BJ (cell line): ENCODE measurements at places on chromosomes 12 and 14. TPM values are rescaled to one million over a fixed set of nuclear protein-coding genes. Genes with fewer than 3 reads are reported as not detected.

GRCh38 chr14:92589213-92589852, 75.8 kb downstream of the RIN3 start:
- DNase-seq, result no peak

Gene GLRX5
- 15.3 and 23.6 TPM in 2 replicates for polyA plus RNA-seq

DNA sequence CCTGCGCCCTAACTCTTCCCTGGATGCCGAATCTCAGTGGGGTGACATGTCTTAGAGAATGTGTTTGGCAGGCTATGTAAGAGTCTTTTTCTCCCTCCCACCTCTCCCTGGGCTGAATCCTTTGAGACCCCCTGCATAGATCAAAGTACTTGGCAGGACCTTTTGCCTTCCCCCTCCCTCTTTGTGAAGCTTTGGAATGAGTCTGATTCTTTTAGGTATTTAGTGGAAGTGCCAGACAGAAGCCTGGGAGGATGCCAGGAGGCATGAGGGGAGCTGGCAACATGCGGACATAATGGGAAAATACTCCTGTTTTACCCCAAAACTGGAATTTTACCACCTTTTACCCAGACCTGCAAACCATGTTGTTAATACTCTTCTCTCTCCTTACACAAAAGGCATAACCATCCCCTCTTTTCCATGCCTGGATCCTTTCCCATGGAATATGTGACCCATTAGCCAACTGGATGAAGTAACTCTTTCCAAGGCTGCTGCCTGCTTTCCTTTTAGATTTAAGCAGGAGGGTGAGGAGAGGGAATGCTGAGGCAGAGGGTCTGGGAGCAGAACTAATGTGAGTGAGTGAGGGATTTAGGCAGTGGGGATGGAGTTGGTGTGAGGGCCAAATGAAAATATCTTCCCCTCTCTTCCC, 41.7 kb downstream of the TTLL5 start:
- no peak for DNase-seq

DNA sequence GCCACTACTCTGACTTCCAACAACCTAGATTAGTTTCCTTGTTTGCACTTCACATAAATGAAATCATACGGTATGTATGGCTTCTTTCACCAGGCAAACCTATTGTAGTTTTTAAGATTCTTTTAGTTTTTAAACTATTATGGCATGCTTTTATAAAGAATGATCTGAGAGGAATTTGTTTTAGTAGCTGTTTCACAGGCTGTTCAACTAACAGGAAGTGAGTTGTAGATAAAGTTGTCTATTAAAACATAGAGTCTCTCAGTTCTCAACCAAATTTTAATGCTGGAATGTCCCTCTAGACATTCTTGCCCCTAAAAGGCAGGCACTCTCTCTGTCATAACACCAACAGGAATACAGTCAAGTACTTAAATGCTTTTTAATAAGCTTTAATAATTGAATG, 102.7 kb upstream of the DACT1 start:
- peak; percentile 3 for DNase-seq

Gene TPH2
- not detected in 2 replicates for polyA plus RNA-seq

DNA sequence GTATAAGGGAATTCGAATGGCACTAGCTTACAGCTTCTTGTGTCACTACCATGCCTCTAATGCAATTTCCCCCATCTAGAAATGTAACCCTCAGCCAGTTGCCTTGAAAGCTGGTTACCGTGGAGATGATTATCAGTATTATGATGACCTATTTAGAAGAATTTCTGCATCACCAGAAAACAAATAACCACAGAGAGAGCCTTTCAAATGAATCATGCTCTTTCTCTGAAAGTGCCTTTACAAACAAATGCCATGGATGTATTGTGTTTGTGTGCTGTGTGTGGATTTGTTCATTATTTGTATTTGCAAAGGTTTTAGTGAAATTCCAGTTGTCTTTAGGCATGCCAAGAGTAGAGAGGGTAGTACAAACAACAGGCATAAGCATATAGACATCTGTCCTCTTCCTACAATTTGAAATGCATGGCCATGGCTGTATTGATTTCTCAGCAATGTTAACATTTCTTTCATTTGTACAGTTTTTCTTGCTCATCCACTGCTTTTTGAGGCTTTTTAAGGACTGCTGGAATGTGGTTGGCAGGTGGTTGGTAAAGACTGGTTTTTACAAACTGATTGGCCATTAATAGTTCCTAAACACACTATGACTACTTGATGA, 266.5 kb downstream of the PAWR start:
- DNase-seq, result peak; percentile 95

- DNase-seq, result no peak
Measured at GRCh38 chr14:99440278-99440677, 40.4 kb downstream of the SETD3 start.

DNA sequence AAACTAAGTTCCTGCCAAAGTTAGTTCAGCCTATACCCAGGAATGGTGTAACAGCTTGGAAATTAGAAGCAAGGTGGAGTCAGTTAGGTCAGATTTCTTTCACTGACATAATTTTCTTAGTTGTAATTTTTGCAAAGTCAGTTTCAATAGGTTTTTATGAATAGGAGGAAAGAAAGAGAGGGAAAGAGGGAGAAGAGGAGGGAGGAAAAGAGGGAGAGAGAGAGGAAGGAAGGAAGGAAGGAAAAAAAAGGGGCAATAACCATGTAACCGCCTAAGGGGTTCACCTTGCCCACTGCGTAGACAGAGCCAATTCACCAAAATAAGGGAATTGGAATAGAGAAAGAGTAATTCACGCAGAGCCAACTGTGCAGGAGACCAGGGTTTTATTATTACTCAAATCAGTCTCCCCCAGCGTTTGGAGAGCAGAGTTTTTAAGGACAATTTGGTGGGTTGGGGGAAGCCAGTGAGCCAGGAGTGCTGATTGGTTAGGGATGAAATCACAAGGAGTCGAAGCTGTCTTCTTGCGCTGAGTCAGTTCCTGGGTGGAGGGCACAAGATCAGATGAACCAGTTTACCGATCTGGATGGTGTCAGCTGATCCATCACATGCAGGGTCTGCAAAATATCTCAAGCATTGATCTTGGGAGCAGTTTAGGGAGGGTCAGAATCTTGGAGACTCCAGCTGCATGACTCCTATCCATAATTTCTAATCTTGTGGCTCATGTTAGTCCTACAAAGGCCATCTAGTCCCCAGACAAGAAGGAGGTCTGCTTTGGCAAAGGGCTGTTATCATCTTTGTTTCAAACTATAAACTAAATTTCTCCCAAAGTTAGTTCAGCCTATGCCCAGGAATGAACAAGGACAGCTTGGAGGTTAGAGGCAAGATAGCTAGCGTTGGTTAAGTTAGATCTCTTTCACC, 126.0 kb upstream of the AMIGO2 start:
- DNase-seq, result no peak

Gene C1R
- polyA plus RNA-seq, result 668 and 703 TPM in 2 replicates

- DNase-seq, result no peak
Measured at GRCh38 chr12:72089678-72090077, 151.0 kb downstream of the TPH2 start.

- peak; percentile 47 for DNase-seq
Measured at GRCh38 chr12:106415134-106415533, 57.6 kb downstream of the POLR3B start.

GRCh38 chr14:99192028-99192621, 79.9 kb downstream of the BCL11B start:
- peak; percentile 2 for DNase-seq

- no peak for DNase-seq
Measured at GRCh38 chr12:112941528-112942335, 3.5 kb downstream of the OAS3 start.

Gene EFS
- polyA plus RNA-seq, result 1.5 and 2.7 TPM in 2 replicates

GRCh38 chr12:72081777-72082176, 143.1 kb downstream of the TPH2 start:
- DNase-seq, result no peak

- DNase-seq, result no peak
Measured at GRCh38 chr12:3973973-3974644, 100.9 kb upstream of the PARP11 start.

Gene ERBB3
- polyA plus RNA-seq, result 4.7 and 6.0 TPM in 2 replicates
